ENCODE measurements at places on chromosomes 12 and 14.

GRCh38 chr12:121255433-121255832 is 41.1 kb downstream of the CAMKK2 start:
- DNase-seq, result no peak

DNA sequence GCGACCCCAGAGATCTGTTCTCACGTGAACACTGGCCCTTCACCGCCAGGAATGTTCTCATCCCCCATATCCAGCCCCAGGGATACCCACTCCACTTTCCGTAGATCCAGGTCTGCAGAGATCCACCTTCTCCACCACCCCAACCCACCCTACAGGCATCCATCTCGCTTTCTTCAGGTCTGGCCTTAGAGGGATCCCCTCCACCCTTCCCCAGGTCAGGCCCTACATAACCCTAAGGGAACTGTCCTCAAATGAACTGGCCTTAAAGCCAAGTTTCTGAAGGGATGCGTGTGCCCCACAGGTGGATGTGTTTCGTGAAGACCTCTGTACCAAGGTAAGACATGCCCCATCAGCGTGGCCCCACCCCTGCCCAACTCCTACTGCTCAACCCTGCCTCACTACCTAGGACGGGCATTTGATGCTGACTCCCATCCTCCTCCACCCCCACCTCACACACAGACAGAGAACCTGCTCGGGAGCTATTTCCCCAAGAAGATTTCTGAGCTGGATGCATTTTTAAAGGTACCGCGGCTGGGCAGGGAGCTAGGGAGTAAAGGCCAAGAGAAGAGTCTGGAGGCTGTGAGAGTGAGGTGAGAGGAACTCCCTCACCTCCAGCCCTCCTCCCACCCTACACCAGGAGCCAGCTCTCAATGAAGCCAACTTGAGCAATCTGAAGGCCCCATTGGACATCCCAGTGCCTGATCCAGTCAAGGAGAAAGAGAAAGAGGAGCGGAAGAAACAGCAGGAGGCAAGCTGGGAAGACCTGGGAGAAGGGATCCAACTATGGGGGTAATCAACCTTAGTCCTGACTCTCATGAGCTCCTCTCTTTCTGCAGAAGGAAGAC is 912 bp downstream of the PSME1 start:
- DNase-seq, result no peak

GRCh38 chr12:106841510-106842302 is 67.2 kb downstream of the RIC8B start:
- peak; percentile 74 for DNase-seq

GRCh38 chr12:14190694-14191093 is 174.8 kb upstream of the ATF7IP start:
- no peak for DNase-seq

- no peak for DNase-seq
Measured at GRCh38 chr12:67813456-67813904, 164.9 kb downstream of the DYRK2 start.

All from OCI-M1 (cell line).